Dermis microvascular lymphatic vessel endothelial cell (primary cell): ENCODE measurements at places on chromosomes 11 and 22. TPM values are rescaled to one million over a fixed set of nuclear protein-coding genes. Genes with fewer than 3 reads are reported as not detected.

DNA sequence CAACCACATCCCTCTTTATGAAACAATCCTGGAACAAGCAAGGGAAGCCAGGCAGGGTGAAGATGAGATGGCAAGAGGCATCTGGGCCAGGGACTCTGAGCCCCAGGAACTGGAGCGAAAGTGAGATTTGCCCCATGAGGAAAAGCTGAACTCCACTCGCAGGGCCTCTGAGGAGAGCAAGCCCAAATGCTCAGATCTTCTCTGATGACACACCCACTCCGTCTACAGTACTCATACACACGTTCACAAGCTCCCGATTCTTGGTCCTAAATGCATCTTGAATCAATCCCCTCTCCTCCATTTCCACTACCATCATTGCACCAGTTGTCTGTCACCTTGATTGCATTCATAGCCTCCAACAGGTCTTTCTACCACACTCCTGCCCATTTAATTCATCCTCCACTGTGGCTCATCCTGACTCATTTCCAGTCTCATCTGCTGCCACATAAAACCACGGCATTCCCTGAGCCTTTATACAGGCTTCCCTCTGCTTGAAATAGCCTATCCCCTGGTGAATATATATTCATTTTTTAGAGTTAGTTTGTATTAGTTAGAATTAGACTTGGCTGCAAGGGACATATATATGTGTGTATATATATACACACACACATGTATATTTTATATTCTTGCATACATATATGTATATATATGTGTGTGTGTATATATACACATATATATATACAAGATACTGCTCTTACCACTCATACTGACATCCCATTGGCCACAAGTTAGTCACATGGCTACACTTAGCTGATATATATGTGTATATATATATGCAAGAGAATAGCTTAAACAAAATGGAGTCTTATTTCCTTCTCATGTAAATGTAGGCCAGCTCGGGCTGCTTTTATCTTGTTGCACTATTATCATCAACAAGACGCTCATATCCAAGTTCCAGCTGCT, 1.4 kb upstream of the APOA5 start:
- no peak for DNase-seq

RBX1 gene
- total RNA-seq, result 74.8 and 93.5 TPM in 2 replicates

TMPRSS4 gene
- not detected in 2 replicates for total RNA-seq

DNA sequence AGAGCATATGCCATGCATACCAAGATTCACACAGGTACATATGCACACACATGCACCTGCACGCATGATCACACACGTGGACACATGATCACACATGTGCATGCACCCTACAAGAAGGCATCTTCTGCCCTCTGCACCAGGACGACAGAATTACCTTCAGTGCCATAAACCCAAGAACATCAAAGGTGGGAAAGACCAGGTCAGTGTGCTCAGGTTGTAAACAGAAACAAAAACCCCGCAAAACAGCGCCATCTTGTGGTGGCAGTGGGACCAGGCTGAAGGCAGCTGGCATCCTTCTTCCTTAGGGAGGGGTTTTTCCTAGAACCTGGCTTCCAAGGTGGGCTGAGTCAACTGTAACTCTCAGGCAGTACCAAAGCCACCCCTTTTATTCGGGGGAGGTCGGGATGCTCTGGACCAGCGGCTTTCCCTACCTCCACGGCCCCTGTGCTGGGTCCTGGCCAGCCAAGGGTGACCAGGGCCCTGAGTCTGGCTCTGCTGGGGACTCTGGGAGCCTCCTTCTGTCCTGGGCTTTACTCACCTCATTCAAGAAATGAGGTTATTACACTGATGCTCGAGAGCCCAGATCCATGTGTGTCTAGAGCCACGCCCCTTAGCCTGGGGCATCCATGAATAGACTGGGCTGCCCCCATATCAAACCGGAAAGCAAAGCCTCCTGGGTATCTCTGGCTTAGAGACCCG, 69.4 kb upstream of the FGF3 start:
- peak; percentile 38 for DNase-seq

DNA sequence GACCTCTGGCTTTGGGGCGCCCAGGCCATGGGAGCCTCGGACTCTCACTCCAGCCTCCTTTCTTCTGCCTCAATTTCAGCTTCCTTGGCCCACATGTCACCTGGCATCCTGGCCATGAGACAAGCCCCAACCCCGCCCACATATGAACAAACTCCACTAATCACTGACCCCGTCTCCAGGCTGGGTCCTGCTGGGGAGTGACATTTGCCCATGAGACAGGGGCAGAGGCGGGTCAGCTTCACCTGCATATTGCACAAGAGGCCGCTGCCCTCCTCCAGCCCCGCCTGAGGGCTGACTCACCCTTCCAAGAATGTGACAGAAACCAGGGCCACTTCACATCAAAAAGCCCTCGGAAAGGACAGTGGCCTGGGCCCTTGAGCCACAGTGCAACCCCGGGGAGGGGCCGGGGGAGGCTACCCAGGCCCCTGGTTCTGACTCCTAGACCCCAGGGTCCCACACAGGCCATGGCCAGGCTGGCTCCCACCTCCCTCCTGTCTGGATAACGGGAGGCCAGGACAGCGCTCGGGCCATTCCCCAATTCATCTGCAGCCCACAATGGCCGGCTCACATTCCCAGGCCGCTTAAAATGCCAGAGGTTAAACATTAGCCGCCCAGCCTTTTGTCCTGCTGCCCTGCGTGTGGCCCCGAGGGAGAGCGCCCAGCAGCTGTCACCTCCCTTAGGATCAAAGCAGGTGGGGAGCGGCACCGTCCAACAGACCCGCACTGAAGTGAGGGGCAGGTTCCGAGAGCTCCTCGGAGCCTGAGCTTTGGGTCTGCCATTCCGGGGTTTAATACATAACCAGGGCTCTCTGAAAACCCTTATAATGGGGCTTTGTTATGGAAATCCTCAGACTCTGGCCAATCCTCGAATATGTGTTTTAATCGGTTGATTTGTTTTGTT, 42.3 kb downstream of the TRMU start:
- DNase-seq, result no peak

- peak; percentile 97 for DNase-seq
Measured at GRCh38 chr11:95068549-95068948, 1.8 kb downstream of the SRSF8 start.

- DNase-seq, result no peak
Measured at GRCh38 chr22:23781065-23781464, 5.7 kb upstream of the SMARCB1 start.

MMP7 gene
- total RNA-seq, result 0.90 and 2.1 TPM in 2 replicates

HTR3A gene
- not detected in 2 replicates for total RNA-seq

DNA sequence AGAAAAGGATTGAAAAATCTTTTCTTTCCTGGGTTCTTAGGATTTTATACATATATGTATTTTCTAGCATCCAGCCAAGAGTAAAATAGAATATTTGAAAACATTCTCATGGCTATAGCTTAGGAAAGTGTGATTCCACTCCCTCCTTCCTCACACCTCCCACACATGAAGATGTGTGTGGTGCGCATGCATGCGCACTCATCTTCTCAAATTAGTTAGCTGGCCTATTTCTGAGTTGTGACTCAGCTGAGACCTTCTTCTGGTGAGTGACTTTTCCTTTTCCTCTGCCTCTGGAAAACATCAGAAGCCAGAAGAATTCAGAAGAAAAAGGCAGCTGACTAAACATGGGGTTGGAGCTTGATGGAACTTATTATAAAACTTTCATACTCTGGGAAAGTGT, 149.8 kb downstream of the OR4C45 start:
- no peak for DNase-seq

TPH1 gene
- under 0.01 TPM in 1 of 2 replicates, not detected in the other for total RNA-seq
